ENCODE measurements at places on chromosomes 2 and 18.

- no peak for DNase-seq
These were observed 117.7 kb downstream of the RPIA start for GRCh38 chr2:88809216-88809615.

DNA sequence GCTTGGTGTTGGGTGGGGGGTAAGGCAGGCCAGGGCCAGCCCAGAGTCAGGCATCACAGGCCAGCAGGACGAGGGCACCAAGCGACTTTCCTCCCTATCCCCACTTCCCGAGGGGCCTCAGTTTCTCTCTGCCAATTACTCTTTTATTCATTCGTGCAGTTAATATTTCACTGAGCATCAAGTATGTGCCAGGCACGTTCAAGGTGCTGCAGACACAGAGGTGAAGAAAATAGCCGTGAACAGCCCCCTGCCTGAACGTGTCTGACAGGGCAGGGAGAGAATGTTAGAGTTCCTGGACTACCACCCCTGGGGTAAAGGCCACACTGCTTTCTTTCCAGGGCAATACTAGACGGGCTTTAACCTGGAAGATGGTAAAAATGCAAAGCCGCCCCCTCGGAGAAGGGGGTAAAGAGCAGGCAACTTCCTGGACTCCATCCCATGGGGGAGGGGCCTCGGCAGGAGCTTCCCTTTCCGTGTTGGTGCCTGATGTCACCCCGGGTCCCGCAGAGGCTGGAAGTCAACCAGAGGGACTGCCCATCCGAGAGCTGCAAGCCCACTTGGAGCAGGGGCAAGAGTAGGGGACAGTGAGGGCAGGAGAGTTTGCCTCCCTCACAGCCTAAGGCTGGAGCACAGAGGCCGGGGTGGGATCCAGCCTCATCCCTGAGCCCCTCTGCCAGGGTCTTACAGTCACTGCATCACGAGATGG is 47.1 kb downstream of the CENPO start:
- DNase-seq = no peak

DNA sequence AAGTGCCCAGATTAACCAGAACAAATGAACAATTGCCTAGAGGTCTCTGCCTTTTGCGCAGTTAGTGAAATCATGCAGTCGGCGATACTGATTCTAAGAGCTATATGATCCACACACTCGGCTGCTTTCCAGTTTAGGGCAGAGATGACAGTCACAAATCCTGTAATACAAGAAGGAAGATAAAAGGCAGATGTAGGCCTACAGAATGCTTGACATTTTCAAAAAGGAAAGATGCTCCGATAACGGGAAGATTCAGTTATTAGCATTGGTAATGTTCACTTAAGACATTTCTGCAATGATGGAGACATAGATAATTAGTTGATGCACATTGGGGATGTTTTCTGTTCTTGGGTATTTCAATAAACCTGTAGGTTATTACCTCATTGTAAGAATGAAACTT is 19.5 kb downstream of the NYAP2 start:
- no peak for DNase-seq

GRCh38 chr2:98142106-98142791 is 55.3 kb downstream of the VWA3B start:
- no peak for DNase-seq

GRCh38 chr18:73520229-73520628 is 627.4 kb downstream of the FBXO15 start:
- DNase-seq = no peak

DNA sequence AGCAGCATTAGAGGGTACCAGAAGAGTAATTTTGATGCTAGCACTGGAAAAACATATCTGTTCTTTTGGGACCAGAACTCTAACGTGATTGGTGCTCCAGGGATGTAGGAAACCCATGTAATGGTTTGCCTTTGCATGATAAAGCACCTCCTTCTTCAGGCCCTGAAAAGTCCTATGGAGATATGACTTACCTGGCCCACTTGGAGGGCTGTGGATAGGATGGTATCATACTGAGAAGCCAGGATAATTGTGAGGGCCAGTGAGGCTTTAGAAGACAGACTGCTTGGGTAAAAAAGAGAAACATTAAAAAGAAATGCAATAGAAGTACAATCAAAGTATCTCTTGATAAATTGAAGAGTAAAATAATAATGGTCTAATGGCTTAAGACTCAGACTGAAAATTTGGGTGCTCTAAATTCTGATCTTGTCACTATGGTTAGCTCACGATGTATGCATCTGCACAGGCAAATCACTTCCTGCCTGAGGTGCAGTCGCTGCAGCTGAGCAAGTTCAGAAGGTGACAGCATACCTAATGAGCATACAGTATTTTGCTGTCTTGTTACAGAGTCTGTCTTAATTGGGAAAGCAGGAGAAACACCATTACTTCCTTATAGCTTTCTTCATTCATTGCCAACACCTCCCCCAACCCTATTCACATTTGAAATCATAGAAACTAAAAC is 371.5 kb downstream of the NUP35 start:
- no peak for DNase-seq

DNA sequence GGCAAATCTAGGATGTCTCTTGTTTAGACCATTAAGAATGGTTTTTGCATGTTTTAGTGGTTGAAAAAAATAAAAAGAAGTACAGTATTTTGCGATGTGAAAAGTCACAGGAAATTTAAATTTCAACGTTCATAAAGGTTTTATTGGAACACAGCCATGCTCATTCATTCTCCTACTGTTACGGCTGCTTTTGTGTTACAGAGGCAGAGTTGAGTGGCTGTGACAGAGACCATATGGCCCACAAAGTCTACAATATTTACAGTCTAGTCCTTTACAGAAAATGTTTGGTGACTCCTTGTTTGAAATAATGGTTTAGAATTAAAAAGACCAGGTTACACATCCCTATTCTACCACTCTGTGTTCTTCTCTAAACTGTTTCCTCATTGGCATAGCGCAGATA is 48.1 kb downstream of the MYOM1 start:
- DNase-seq = no peak

- DNase-seq = no peak
These were observed 68.9 kb downstream of the SATB2 start for GRCh38 chr2:199388728-199389268.

GRCh38 chr2:21331625-21332370 is 208.0 kb downstream of the TDRD15 start:
- DNase-seq = no peak

DNA sequence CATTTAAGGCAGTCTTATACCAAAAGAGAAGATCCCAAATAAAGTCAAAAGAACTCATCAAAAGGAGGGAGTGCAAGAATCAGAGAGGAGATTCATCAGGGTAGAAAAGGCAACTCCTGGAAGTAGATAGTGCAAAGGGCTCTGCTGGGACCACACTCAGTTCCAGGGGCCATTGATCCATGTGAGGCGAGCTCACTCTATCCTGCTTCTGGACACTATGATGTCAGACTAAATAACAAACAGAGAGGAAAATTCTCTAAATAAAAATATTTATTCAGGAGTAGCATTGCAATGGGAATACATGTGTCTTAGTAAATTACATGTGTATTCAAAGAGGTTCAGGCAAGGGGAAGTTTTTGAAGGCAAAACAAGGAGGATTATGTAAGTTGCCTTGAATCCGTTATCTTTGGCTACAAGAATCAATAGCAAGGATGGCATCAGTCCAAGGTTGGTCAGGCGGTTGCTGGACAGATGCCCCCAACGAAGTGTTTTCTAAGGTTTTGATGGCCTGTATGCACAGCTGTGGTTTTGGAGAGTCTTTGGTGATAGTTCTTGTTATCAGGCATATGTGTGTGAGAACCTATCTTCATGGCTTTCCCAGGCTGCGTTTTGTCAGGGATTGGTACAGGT is 13.2 kb upstream of the SERPINB12 start:
- DNase-seq = no peak

GRCh38 chr18:30684825-30685481 is 357.6 kb downstream of the DSC3 start:
- DNase-seq = no peak

- no peak for DNase-seq
These were observed 463.1 kb upstream of the HS6ST1 start for GRCh38 chr2:128781585-128782385.

- no peak for DNase-seq
These were observed 160.0 kb downstream of the PTGR3 start for GRCh38 chr18:75048776-75049454.

DNA sequence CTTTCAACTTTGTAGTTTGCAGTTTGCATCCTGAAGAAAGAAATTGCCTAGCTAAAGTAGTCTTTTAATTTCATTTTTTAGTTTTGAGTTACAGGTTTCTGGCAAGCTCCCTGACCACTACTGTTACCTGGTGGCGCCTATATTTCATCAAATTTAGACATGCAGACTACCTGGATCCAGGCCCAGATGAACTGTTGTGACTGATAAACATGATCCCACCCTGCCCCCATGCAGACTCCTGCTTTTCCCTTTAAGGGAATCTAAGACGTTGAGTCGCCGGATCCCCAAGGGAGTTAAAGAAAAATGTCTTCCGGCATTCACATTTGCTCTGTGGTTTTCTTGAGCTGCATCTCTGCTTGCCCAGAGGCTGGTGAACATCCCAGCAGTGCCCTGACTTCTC is 22.2 kb downstream of the METAP1D start:
- DNase-seq = no peak

- DNase-seq = no peak
These were observed 612.2 kb upstream of the SLC39A10 start for GRCh38 chr2:195044801-195045200.

DNA sequence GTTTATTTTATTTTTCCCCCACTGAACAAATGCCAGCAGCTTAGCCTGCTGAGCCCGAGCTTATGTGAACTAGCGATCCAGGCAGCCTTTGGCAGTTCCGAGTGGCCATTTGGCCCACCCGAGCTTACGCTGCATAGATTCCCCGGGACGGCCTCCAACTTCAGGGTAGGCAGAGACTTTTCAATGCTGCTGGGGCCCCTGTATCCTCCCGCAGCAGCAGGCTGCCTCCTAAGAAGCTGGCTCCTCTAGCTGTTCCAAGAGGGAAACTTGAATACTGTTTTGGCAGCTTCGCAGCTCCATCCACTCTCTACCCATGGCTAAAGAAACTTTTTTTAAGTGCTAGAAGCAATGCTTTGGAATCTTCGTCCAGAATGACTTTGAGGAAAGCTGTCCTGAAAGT is 295.2 kb downstream of the SS18 start:
- no peak for DNase-seq

DNA sequence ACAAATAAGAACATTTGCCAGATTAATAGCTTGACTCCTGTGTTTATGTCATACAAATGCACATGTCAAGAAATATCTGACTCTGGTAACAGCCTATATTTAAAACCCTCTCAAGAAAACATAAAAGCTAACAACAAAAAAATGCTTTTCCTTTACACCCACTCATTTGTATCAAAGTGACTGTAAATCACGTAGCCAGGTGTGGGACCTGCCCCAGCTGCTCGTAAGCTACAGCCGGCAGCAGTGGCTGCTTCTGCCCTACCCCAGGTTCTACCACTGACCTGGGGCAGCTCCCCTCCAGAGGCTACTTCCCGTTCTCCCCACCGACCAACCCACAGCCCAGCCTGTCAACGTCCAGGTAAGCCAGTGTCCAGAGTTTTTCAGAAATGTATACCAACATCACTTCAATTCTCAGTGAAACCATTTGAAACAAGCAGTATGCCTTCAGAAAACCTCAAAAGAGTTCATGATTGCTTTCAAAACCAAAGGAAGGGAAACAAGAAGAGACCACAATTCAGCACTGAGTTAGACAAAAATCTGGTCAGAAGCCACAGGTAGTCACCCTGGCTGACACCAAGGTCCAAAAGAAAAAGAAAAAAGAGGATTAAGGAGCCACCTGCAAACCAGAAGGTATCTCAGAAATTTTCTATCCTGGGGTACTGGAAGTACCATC is 40.4 kb downstream of the KIDINS220 start:
- DNase-seq = no peak

DNA sequence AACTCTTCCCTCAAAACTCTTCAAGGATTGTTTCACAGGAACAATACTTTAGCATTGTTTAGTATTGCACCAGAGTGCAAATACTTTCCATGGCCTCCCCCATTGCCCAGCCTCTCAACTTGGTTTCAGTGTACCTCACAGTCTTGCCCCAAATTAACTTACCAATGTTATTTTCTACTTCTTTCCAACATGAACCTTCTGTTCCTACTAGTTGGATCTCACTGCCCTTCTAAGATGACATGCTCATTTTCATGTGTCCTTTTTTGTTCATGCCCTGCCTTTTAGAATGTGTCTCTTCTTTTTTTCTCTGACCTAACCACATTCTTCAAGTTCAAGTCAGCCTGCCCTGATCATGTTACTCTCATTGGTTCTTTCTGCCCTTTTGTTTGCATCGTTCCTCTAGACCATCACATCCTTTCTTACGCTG is 4.1 kb downstream of the SPATS2L start:
- DNase-seq = no peak

DNA sequence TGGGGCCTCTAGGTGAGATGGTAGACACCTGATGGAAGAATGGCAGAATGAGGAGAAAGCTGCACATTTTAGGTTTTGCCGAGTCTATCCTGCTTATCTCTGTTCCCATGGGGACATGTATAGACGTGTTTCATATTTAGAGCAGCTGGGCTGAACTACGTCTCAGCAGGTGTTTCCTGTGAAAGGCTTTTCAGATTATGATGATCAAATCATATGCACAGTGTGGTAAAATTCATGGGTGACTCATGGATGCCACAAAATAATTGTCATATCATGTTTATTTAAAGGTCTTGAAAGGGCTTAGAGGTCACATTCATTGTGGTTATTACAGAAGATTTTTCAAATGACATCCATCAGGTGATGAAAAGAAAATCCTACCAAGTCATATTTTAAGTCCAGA is 90.5 kb downstream of the ICOS start:
- DNase-seq = no peak

- no peak for DNase-seq
These were observed 1.7 kb upstream of the PER2 start for GRCh38 chr2:238290091-238290509.
